Omental fat pad (tissue), 4 donors: ENCODE measurements at places on chromosomes 12 and 14.

DNA sequence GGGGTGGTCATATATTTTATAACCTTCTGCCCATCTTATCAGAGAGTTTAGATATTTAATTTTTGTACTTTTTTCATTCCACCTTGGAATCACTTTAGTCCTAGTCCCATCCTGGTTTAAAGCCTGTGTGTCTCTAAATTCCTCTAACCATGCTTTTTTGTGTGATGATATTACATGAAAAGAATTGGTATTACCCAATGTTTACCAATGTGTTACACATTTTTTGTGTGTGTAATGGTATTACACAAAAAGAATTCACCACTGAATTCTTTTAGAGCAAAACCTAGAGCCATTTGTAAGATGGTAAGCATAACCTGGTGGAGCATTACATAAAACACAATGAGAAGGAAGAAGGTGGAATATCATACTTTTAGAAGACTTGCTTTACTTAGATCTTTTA is 77.5 kb downstream of the FAR2 start:
- DNase-seq = no peak

DNA sequence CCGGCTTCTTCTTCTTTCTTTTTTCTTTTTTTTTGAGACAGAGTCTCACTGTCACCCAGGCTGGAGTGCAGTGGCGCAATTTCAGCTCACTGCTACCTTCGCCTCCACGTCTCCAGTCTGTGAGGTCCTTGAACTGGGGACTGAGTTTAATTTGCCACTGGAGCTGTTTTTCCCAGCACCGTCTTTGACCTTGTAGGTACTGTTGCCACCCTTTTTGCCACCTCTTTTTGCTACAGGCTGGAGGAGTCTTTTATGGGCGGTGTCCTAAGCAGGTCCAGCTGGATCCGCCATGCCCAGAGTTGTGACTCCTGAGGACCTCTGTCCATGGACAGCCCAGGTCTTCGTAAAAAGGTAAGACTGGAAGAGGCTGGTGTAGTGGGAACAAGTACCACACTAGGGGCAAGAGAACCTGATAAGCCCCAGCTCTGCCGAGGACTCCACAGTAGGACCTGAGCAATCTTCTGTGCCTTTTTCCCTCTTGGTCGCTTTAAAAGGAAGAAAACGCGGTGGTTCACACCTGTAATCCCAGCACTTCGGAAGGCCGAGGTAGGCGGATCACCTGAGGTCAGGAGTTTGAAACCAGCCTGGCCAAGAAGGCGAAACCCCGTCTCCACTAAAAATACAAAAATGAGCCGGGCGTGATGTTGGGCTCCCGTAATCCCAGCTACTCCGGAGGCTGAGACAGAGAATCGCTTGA is 946 bp downstream of the RNU4-2 start:
- DNase-seq = no peak

- no peak for DNase-seq
Measured at GRCh38 chr12:27293463-27293862, 39.2 kb upstream of the BMAL2 start.

- no peak for DNase-seq
Measured at GRCh38 chr12:116040402-116040801, 237.1 kb downstream of the MED13L start.
